ENCODE measurements at places on chromosomes 11 and 22.

GRCh38 chr11:60084631-60085273, 3.7 kb upstream of the MS4A2 start:
- DNase-seq, result no peak

- no peak for DNase-seq
Observed at GRCh38 chr11:22807855-22808570, 21.6 kb downstream of the SVIP start.

- peak; percentile 72 for DNase-seq
Observed at GRCh38 chr11:63682066-63683021, 1.0 kb downstream of the RTN3 start.

DNA sequence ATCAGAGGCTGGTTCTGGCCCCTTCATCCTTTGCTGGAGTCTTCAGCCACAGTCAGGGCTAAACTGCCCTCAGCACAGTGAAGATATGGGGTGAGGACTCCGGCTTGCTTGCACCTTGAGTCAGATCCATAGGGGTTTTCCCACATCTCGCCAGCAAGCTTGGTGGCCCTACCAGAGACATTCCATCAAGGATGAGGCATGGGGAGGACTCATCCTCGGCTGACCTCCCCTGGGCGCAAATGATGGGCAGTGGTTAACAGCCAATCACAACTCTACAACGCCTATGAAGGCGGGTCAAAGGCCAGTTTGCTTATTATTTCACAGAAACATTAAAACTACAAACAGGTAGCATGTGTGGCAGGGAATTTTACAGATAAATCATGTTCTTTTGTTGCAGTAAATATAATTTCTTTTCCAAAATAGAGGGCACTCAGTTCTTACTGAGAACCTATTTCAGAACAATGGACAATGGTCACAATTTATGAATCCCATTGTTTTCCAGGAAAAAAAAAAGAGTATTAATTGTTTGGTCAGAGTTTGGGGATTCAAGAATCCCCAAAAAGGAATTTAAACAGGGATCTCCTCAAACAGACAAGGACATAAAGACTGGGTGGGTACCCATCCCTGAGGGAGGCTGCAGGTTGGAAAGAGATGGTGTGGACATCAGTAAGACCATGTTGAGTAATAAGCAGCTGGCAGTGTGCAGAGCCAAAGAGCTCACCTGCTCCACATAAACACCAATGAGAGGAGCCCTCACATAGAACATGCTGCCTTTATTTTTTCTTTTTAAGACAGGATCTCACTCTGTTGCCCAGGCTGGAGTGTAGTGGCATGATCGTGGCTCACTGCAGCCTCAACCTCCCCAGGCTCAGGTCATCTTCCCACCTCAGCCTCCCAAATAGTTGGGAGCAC, 14.8 kb downstream of the PLAAT3 start:
- no peak for DNase-seq

DNA sequence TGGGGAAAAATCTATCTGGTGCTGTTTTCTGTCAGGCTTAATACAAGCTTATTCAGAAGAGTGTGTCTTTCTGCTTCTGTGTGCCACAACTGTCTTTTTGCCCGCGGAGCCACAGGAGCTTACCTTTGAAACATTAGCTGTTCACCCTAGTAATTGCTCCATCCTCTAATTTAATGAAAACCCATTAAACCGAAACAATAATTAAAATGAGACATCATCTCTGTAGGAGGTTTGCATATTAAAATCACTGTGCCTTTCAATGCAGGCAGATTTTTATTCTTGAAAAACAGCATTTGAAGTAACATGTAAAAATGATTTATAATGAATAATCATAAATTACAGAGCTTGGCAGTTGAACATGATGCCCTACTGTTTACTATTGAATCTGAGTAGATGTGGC, 102.3 kb downstream of the NELL1 start:
- DNase-seq, result no peak

DNA sequence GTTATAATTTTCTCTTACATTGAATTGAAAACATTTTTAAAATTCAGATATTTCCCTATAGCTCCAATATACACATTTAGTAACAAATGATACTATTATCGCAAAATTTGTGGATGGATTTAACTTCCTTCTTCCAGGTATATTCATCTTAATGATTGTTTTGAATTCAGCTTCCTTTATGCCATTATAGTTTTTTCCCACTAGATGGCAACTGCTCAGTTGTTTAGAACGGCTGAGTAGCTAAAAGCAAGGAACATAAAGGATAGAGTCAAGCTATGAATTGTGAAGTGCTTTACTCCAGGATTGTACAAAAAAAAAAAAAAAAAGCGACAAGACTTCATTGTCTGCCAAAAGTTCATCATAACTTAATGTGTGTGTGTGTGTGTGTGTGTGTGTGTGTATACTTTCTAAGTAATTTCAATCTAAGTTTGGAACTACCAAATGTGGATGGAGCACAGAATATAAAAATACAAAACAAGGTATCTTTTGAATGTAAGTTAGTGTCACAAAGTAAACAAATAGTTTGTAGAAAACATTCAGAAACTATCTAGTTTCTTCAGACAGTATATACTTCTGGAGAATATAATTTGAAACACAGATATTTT, 846.4 kb downstream of the DLG2 start:
- no peak for DNase-seq

GRCh38 chr11:111021131-111021530, 224.4 kb upstream of the POU2AF2 start:
- no peak for DNase-seq

GRCh38 chr11:125903711-125904659, at the start of gene DDX25:
Gene DDX25, plus strand, starts transcription at chr11:125904508. Its CDS starts 10 bp downstream, at chr11:125904518.
- DNase-seq, result peak; percentile 26

- DNase-seq, result no peak
Observed at GRCh38 chr11:20964985-20965384, 295.6 kb downstream of the NELL1 start.

DNA sequence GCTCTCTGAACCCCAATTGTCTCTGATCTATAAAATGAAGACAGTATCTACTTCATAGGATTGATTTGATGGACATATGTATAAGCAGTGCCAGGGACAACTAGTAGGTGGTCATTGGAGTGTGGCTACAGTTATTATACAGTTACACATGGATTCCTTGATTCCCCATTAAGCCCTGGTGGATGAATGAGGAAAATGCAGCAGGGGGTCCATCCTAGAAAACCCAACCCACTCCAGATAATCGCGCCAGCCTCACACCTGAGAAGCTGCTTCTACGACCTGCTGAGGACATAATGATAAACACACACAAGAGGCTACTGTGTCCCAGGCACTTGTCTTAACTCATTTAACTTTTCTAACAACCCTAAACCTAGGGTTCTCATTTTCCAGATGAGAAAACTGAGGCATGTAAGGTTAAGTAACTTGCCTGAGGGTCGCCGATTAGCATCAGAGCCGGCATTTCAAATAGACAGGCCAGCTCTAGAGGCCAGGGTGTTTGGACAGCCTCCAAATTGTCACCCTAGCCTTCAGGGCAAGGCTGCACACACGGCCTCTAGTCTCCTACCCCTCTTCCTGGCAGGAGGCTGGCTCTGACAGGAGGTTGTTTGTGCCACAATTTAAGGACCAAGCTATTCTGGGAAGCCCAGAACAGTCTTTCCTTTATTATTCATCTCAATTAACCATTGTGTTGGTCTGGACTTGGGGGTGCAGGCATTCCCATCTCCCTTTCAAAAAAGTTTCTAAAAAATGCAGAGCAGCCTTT, 3.8 kb upstream of the C11orf91 start:
- no peak for DNase-seq

DNA sequence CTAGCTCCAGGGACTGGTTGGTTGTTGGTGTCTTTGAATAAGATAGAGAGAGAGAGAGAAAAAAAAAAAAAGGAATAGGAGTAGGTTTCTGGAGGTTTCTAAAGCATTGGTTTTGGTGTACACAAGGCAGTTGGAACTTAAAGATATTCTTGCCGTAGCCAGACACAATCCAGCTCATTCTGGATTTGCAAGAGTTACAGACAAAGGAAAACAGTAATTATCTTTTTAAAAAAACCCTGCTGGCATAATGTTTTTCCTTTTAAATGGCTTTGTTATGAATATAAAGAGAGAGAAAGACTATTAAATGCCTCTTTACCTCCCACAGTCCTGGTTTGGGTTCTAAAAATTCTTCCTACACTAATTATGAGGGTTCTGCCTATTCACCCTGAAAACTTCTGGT, 120.4 kb upstream of the RAG2 start:
- no peak for DNase-seq

DNA sequence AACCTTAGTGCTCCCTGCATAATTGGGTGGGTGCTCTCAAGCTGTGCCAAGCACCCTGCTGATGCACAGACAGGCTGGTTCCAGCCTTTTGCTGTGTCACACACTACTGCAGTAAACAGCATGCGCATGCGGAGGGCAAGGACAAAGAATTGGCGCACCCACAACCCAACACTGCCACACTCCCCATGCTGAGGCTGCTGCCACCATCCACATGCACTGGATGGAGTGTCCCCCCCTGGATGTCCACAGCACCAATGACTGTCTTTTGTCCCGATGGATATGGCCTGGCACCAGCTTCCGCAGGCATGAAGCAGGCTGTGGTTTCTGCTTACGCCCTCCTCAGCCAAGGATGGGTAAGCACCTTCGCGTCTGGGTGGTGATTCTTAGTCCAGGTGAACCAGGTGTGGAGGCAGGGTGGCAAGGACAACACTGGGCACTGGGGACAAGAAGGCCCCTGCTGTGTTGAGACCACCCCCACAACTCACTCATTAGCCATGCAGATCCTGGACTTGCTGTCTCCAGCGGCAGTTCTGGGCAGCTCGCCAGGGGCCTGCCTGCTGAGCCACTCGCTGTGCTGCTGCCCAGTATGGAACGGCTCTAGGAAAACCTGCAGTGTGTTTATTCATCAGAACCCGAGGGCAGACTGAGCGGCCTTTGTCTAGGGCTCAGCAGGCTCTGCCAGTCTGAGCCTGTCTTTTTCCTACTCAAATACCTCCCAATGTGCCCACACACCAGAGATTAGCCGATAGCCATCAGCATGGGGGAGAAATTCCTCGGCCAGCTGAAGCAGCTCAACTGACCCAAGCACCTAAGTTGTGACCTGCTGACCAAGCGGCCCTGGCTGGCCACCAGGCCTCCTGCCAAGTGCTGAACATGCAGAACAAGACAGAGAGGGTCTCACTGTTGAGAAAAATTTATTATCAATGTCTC, 8.2 kb upstream of the NAP1L4 start:
- peak; percentile 16 for DNase-seq

GRCh38 chr11:5922749-5923426, 19.2 kb upstream of the OR56A3 start:
- DNase-seq, result no peak

DNA sequence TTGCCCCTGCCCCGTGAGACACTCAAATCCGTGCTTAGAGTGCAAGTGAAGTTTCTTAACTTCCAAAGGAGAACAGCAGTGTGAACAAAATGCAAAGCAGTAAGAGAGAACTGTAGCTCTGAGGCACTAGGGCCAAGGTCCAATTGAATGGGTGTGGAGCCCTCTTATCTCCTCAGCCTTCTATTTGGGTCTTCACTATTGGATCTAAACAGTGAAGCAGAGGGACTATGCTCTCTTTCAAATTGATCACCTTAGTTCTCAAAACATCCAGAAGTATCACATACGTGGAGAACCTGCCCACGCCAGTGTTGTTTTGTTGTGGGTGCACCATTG, 49.6 kb downstream of the C22orf31 start:
- DNase-seq, result no peak

- DNase-seq, result no peak
Observed at GRCh38 chr11:6925636-6926207, 504 bp upstream of the ZNF215 start.

GRCh38 chr11:121927097-121927785, 188.8 kb downstream of the BLID start:
- DNase-seq, result no peak

DNA sequence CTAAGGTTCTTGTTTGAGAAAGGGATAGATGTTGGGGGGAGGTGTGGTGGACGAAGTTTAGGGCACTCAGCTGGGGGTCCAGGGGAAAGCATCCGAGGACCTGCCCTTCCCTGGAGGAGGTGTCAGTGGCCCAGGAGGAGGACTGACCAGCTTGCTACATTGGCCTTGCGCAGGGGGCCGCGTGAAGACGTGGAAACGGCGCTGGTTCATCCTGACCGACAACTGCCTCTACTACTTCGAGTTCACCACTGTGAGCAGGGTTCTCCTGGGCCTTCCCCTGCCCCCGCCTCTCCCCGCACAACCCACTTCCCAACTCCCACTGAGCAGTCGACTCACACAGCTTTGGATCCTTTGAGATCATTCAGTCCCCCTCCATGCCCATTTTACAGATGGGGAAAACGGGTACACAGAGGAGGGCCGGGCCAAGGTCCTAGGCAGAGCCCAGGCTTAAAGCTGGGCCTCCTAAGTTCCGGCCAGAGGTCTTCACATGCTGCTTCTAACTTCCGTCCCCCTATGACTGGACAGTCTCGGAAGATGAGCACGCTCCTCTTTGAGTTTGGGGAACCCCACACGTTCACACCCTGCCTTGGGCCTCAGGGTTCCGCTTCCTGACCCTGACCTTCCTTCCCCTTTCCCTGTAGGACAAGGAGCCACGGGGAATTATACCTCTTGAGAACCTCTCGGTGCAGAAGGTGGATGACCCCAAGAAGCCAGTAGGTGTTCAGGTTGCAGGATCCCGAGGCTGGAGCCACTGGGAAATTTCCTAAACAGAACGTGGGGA, 28.7 kb downstream of the CYTH4 start:
- no peak for DNase-seq

- no peak for DNase-seq
Observed at GRCh38 chr11:86991341-86991740, 36.1 kb upstream of the FZD4 start.

DNA sequence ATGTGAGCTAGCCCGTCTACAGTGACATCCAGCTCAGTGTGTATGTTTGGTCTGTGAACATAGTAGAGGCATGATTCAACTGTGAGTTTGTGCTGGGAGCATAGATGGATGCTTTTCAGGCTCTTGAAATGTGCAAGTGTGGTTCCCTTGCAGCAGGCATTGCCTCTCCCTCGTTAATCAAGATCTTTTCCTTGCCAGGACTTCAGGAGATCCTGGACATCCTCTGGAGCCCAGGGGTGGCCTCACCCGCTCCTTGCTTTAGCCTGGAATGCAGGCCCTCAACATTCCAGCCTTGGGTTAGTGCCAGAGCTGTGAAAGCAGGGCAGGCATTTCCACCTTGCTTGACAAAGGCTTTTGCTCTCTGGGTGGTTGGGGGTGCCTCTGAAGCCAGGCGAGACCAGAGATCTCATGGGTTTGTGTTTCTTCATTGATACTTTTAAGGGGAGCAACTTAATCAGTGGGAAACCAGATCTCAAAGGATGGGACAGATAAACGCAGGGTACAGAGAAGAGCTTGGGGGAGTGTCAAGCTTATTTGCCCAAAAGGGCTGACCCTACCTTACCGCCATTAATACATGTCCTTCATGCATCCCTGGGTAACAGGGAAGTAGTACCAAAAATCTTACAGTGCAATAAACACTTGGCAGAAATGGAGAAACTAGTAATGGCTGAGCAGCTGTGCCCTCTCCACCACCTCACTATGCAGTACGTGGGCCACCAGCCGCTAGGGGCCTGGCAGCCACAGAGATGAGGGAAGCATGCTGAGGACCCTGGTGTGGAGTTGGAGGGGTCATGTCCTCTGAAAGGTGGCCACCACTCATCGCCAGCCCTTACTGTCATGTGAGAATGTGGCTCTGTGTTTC, 72.1 kb downstream of the PTPRJ start:
- no peak for DNase-seq
